ENCODE measurements at places on chromosomes 1 and 21.

GRCh38 chr21:44991538-44992483 is 52.0 kb downstream of the SLX9 start:
- DNase-seq: no peak

DNA sequence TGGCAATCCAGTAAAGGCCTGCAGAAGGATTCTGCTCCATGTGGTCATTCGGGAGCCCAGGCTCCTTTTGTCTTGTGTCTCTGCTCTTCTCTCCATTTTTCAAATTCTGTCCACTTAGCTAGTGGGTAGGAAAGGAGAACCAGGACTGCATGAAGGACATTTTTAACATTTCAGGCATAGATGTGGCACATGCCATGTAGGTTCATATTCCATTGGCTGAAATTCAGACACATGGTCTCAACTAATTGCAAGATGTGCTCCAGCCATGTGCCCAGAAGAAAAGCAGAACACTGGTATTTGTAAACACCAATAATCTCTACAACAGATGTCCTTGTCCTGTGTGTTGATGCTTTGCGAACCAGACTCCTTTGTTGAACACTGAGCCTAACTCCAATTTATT is 85.2 kb upstream of the WLS start:
- no peak for DNase-seq

GRCh38 chr1:248824701-248825100 is 1.0 kb downstream of the SH3BP5L start:
- no peak for DNase-seq

DNA sequence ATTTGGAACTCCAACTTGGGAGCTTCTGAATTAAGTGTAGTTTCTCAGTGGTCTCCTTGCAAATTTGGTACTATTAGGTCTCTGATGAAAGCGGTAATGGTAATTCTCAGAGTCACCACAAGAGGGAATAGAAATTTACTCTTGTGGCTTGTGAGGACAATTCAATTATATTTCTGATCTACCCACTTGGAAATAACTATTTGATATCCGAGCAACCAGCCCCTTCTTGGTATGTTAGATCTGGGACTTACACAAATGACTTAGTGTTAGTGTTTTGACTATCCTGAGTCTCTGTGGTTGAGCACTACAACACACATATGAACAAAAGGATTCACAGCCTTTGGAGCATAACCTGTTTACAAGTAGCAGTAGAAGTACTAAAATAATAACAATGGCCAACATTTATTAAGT is 68.1 kb downstream of the RPS6KA1 start:
- DNase-seq: peak; percentile 86

- DNase-seq: no peak
These were observed 60.8 kb upstream of the PRKACB start for GRCh38 chr1:84083307-84083706.

DNA sequence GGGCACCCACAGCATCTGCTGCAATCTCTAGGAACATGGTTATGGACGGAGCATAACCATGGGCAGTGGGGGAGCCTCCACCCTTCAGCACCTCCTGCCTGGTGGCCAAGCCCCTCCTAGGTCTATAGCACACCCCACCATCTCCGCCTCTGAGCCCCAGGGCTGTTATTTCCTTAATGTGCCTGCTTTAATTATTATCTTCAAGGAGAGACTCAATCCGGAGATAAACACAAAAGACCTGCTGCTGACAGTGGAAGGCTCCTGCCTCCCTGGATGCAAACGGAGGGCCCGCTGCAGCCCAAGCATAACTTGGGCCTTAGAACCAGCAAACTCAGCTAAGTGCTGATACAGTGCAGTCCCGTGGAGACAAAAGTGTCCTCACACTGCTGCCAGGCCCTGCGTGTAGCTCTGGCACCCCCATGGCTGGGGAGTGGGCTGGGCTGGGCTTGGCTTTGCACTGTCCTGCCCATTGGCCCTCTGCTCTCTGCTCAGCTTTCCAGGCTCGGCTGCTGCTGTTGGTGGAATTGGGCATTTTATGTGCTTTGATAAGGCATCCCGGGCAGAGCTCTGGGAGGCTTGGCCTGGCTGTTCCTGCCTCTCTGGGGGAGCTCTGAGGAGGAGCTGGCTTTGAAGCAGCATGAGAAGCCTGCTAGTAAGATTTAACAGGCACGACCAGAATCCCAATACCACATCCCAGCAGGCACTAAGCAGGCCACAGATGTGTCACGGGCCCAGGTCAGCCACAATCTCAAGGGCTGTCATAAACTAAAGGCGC is 620.2 kb downstream of the PTPRU start:
- DNase-seq: no peak

- DNase-seq: no peak
These were observed 11.5 kb downstream of the TEX46 start for GRCh38 chr1:23004112-23004511.

All from Karpas-422 (cell line).